ENCODE measurements at places on chromosomes 6 and 20.

DNA sequence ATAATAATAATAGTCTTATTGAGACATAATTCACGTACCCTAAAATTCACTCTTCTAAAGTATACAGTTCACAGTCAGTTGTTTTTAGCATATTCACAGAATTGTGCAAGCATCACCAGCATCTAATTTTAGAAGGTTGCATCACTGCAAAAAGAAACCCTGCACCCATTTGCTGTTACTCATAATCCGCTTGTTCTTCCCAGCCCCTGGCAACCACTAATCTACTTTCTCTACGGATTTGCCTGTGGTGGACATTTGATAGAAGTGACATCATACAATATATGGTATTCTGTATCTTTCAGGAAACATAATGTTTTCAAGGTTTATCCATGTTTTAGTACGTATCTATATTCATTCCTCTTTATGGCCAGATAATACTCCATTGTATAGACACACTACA lies 41.5 kb upstream of the FAM184A start:
- DNase-seq, result no peak

- DNase-seq, result no peak
Measured at GRCh38 chr6:149859938-149860337, 4.2 kb downstream of the LRP11 start.

GRCh38 chr6:37481711-37482605 lies 17.7 kb downstream of the CCDC167 start:
- DNase-seq, result no peak

DNA sequence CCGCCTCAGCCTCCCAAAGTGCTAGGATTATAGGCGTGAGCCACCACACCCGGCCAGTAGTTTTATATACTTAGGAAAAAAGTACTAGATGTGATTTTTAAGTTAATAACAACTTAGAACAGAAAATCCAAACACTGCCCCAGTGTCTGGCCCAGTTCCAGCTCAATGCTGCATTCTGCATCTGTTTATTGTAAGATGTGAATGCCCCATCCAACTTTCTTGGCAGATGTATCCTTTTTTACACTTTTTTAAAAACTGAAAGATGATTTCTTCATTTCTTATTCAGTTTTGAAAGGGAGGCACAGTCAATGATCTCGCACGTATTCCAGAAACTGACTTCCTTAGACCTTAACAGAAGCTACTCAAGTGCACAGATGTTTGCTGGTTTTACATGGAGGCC lies 85.6 kb upstream of the SRSF6 start:
- no peak for DNase-seq

- no peak for DNase-seq
Measured at GRCh38 chr6:117559299-117559698, 43.0 kb downstream of the GOPC start.

DNA sequence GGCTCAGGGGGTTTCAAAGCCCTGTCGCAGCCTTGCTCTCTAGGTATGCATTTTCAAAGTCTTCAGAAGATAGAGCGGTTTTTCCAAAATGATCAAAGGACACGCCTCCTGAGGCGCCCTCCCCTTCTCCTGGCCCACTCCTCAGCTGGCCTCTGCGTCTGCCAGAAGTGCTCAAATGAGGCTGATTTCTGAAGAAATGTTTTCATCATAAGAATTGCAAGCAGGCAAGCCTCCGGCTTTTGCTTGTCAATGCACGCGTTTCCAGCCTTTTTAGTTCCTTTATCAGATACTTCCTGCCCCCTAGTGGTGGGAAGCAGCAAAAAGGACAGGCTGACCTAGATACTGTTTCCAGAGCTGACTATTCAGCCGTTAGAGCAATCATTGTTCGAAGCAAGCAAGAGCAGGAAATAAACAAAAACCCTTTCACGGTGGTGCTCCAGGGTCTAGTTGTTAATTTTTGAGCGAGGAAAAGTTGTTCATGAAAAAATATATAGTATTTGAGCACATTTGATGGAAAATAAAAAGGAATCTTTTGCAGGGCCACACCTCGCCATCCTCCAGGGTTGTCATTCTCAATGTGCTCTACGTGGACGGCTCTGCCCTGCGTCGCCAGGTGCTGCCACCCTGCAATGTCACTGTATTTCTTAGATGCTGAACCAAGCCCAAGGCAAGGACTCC lies 93.4 kb upstream of the ASF1A start:
- DNase-seq, result peak; percentile 93

- peak; percentile 63 for DNase-seq
Measured at GRCh38 chr6:114096561-114097172, 125.7 kb upstream of the HDAC2 start.

DNA sequence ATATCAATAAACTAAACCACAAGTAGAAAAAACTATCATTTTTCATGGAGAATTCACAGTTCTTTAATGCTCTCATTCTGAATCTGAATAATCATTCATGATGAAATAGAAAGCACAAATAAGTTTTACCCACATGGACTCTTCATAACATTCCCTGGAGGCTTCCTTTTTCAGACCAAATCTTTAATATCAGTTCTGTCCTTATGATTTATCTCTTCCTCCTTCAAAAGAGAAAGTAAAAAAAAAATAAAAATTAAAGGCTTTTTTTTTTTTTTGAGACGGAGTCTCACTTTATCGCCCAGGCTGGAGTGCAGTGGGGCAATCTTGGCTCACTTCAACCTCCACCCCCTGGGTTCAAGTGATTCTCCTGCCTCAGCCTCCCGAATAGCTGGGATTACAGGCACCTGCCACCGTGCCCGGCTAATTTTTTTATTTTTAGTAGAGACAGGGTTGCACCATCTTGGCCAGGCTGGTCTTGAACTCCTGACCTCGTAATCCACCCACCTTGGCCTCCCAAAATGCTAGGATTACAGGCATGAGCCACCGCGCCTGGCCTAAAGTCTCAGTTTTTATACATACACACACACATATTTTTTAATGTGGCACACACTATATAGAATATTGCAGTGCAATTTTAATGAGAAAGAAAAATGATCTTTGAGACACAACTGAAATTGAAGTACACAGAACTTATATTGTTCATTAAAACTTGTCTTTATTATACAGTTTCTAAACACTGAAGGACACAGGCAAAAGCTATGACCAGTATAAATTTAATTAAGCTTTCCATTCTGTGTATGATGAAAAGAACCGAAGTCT lies 31.9 kb upstream of the ZNF217 start:
- DNase-seq, result no peak

DNA sequence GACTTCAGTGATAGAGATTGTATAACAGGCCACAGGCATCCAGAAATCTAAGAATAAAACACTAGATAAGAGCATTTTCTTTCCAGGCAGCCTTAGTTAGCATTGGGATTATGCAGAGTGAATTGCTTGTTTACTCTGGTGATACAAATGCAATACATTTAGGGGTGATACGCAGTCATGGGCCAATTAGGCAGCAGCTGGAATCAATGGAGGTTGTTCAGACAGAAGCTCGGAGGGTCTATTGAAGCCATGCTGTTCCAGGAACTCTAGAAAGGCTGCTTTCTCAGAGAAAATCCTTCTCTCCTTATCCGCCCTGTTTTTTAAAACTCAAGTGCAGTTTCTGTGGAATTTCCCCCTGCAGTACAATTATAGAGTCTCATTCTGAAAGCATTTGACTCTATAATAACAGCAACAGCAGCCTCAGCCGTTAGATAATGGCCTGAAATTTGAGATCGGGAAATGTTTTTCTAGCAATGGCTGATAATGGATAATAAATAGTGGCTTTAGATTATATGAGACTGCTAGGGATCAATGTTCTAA lies 364.3 kb upstream of the HS3ST5 start:
- DNase-seq, result no peak

DNA sequence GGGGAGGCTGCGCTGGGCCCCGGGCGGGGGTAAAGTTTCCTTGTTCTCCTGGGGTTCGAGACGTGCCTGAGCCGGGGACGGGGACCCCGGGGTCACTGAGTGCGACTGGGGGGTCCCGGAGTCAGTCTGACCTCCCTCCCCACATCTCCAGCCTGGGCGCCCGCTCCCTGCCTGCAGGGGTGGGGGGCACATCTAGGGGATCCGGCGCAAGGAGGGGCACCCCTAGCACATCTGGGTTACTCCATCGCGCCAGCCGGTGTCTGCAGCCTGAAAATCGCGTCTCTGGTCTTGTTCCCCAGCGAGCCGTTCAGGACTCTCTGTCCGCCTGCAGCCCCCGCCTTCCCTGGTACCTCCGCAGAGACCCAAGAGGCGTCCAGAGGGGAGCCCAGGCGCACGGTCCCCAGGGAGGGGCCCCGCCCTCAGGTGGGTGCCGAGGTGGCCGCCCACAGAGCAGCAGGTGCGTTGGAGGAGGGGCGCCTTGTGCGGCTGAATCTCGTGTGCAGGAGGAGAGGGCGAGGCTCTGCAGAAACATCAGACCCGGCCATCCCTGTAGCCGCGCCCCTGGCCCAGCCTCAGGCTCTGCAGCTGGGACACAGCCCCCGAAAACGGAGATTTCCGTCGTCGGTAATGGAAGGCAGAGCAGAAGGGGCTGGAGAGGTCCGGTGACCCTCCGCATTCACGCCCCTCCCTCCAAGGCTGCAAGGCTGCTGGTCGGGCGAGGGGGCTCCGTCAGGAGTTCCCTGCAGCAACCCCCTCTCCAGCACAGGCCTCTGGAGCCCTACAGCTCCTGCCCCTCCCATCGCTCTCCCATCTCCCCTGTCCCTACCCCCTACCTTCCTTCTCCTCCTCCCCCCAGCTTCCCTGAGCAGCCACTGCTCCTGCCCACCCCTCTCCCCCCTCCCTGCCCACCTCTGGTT lies 628 bp upstream of the CHRNA4 start:
- no peak for DNase-seq

GRCh38 chr6:6659600-6660327 lies 71.2 kb downstream of the LY86 start:
- DNase-seq, result peak; percentile 56

GRCh38 chr6:76381612-76382011 lies 309.1 kb upstream of the IMPG1 start:
- no peak for DNase-seq

DNA sequence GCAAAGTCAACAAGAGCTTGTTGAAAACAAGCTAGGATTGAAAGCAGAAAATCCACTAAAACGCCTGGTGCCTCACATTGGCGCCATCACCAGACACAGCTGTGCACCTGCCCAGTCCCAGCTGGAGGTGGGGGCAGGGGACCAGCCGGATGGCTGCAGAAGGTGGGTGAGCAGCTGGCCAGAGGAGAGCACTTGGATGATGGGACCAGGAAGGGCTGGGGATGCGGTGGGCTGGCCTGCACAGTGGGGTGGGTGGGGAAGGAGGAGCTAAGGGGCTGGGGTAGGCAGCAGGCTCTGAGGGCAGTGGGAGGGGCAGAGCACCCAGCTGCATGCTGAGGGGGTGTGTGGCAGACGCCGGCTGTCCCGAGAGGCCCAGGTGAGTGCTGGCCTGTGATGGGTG lies 7.1 kb downstream of the CABLES2 start:
- DNase-seq, result no peak

DNA sequence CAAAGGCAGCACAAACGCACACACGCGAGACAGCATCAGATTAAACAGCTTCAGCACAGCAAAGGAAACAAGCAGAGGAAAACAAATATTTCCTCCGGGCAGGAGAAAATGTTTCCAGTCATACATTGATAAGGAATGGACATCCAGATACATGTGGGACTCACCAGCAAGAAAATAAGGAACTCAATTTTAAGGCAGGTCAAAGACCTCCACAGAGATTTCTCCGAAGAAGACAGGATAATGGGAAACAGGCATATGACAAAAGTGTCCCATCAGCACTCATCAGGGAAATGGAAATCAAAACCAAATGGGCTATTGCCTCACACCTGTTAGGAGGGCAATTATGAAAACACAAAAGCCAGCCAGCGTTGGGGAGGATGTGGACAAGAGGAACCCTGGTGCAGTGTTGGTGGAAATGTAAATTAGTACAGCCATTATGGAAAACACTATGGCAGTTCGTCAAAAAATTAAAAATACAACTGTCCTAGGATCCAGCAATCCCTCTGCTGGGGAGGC lies 9.7 kb upstream of the SLCO4A1 start:
- DNase-seq, result no peak

GRCh38 chr20:37690626-37691369 lies 3.0 kb upstream of the CTNNBL1 start:
- no peak for DNase-seq

DNA sequence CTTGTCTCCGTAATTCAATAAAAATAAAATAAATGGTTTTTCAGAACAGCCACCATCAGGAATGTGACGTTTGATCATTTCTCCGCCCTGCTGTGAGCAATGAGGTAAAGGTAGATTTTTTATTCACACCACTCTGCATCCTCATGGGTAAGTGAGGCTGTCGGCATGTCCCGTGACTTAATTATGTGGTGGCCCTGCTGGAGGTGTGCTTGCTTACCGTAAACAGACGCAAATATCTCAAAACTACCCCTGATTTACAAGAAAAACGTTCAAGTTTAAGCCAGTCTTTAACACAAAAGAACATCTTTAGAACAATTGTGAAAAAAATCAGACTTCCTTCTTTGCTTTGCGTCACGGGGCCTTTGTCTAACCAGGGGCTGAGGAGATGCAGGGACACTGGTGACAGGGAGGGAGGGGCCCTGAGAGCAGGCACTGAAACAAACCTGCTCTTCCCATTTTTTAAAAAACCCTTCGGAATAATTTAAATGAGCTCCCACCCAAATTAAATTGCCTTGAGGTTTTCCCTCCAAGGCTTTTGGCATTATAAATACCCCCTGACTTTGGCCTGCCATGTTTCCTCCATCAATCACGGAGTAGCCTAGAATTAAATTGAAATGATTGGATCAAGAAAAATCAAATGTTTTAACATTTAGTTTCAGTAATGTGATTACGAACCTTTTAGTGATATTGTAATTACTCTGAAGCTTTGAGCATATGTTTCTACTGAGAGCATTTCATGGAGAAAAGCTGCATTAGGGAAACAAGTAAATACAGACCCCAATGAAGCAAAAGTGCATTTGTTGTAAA lies 13.4 kb downstream of the PRKN start:
- no peak for DNase-seq

- DNase-seq, result no peak
Measured at GRCh38 chr6:36333171-36333895, 3.4 kb downstream of the BNIP5 start.

- DNase-seq, result no peak
Measured at GRCh38 chr6:156718647-156719394, 58.4 kb upstream of the ARID1B start.

DNA sequence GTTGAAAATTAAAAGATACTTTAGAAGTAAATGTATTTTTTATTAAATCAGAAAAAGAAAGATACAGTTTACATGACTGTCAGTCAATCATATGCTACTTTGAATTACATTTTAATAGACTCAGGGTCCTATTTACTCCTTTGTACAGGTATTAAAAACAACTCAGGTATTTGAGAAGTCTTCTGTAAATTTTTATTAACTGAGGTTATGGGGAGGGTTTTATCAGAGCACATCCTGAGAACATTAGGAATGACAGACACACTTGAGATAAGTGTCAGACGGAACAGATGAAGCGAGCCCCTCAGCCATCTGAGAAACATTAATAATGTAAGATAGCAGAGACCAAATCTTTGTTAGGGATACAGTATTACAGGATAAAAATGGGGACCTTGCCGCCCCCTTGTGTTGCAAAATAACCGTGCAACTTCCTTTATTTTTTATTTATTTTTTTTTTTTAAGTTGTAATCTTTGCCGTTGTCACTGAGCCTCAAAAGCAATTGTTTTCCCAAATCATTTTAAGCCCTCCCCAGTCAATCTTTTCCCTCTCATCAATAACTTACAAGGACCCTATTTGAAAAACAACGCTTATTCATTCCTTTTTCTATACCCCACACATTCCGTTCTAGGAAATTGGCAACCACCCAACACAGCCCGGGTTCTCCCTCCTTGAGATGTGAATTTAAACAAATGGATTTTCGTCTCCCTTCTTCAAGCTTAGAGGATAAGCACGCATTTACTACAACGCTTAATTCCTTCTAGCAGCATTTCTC lies 126.7 kb downstream of the BCAS1 start:
- no peak for DNase-seq
